NB4 (cell line): ENCODE measurements at places on chromosomes 4 and X.

GRCh38 chr4:147826288-147826646 lies 94.4 kb downstream of the ARHGAP10 start:
- no peak for DNase-seq

- no peak for DNase-seq
Measured at GRCh38 chr4:100889401-100889800, 371.6 kb upstream of the EMCN start.

GRCh38 chr4:94974773-94975172 lies 217.0 kb downstream of the BMPR1B start:
- DNase-seq, result no peak

DNA sequence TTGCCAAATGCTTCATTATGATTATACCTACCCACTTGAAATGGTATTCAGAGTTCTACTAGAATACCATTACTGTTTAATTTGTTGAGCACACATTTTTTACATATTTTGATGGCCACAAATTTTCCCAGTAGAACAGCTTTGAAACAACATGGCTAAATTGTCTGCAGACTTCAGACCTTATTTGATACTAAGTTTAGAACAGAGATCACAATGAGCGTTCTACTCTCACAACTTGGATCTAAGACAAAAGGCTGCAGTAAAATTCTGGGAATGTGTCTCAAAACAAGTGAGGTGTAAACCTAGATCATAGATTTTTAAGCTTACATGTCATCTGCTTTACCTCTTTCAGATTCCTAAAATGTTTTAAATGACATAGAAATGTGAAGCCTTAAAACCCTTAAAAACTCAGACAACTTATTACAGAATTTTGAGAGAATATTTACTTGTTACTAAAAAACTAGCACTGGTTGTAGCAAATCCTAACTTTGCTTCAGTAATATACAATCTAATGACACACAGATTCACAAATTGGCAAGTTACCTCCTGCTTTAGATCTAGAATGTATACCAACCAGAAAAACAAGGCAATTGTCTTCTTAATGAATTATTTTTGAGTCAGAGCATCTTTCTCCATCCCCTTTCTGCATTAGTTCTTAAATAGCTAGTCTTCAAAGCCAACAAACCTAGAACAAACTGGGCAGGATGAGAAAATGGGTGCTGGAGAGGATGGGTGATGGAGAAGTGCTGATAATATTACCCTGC lies 243.3 kb downstream of the SLC7A11 start:
- no peak for DNase-seq

GRCh38 chrX:109714340-109714958 lies 18.6 kb downstream of the ACSL4 start:
- no peak for DNase-seq

- DNase-seq, result no peak
Measured at GRCh38 chr4:159979351-159979750, 876.5 kb downstream of the RAPGEF2 start.

- no peak for DNase-seq
Measured at GRCh38 chrX:18997916-18998315, 14.0 kb upstream of the PHKA2 start.

GRCh38 chr4:100963627-100964026 lies 383.7 kb downstream of the PPP3CA start:
- DNase-seq, result no peak

DNA sequence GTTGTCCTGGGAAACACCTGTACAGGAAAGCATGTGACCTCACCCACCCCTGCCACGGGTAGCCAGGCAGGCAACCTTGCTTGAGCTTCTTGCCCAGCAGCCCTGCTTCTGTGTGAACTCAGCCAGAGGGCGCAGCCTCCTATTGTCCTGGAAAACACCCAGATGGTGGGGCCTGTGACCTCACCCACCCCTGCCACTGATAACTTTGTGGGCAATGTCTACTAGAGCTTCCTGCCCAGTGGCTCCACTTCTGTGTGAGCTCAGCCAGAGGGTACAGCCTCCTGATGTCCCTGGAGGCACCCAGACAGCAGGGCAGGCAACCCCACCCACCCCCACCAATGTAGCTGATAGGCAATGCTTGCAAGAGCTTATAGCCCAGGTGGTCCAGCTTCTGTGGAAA lies 146.3 kb downstream of the DTHD1 start:
- no peak for DNase-seq
